Stimulated activated CD4-positive, alpha-beta T cell treated with anti-CD3 and anti-CD28 coated beads, TNF-alpha, amount 100 ng/mL, for 24 hours (primary cell): ENCODE measurements at places on chromosomes 1 and 21.

DNA sequence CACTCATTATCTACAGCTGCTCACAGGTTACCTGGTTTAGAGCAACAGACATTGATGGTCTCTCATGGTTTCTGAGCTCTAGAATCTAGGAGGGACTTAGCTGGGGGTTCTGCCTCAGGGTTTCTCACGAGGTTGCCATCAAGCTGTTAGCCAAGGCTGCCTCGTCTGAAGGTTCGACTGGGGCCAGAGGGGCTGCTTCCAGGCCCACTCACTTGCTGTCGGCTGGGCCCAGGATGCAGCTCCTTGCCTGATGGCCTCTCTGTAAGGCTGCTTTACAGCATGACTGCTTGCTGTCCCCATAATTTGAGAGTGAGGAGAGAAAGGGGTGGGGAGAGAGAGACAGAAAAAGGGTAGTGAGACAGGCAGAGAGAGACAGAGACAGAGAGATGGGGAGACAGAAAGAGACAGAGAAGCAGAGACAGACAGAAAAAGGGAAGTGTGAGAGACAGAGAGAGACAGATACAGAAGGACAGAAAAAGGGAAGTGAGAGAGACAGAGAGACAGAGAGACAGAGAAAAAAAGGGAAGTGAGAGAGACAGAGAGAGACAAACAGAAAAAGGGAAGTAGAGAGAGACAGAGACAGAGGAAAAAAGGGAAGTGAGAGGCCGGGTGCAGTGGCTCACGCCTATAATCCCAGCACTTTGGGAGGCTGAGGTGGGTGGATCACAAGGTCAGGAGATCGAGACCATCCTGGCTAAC lies 106.8 kb upstream of the C1orf174 start:
- no peak for DNase-seq

DNA sequence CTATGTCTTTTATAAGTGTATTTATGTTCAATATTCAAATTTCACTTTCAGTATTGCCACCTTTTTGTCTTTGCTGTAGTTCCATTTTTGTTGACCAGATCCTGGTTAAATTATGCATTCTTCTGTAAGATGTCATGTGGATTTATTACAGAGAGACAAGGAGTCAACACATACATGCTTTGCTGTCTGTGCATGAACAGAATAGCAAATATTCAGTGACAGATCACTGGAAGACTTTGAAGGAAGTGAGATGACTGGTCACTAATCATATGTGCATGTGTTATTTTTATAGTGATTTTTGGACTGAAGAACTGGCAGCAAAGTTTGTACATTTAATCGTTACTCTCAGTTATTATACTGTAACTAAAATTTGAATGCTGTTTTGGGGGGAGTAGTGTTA lies 117.2 kb downstream of the PLPPR5 start:
- no peak for DNase-seq

DNA sequence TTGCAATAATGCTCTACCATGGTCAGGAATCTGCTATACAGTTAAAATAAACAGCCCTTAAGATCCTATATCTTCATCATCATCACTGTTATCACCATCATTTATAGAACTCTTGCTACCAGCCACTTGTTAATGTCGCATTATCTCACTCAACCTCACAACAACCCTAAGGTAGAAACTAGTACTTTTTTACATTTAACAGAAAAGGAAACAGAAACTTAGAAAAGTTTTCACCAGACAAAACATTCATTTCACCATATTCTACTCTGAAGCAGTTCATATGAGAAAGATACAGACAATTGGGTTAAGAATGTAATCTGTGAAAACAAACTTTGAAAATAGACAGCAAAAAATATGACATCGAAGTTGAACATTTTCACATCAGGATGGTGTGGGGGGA lies 262.6 kb downstream of the ATG4C start:
- DNase-seq = no peak

GRCh38 chr1:97414682-97415312 lies 506.0 kb downstream of the DPYD start:
- no peak for DNase-seq

DNA sequence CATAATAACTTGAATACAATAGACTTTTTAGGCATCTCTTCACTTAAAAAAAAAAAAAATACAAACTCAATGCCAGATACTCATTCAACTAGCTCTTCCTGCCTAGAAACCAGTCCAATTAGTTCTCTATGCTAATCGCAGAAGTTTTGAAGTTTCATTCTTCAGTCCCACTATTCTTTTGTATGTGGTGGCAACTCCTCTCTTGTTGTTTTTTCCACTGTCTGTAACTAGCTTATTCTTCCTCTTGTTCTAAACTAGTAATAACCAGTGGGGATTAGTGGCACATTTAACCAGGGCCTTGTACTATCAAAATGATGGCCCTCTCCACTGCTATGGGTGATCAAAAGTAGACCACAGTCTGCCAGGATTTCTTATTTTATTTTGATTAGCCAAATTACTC lies 52.5 kb downstream of the SELENOF start:
- no peak for DNase-seq

- peak; percentile 20 for DNase-seq
These were observed 30.0 kb upstream of the ACP6 start for GRCh38 chr1:147700042-147701006.

- no peak for DNase-seq
These were observed 213.1 kb downstream of the HHAT start for GRCh38 chr1:210541680-210542358.

DNA sequence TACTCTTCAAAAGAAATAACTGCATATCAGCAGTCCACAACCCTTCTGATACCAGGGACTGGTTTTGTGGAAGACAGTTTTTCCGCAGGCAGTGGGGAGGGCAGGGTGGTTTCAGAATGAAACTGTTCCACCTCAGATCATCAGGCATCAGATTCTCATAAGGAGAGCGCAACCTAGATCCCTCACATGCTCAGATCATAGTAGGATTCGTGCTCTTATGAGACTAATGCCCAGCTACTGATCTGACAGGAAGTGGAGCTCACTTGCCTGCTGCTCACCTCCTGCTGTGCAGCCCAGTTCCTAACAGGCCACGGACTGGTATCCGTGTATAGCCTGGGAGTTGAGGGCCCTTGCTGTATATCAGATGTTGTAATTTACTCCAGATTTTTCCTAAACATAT lies 11.5 kb downstream of the RO60 start:
- DNase-seq = no peak

GRCh38 chr21:36255663-36256062 lies 64.3 kb upstream of the MORC3 start:
- no peak for DNase-seq

- no peak for DNase-seq
These were observed 136.9 kb upstream of the KIAA1614 start for GRCh38 chr1:180775801-180776200.

- DNase-seq = no peak
These were observed 276.0 kb downstream of the ASTN1 start for GRCh38 chr1:176888471-176889032.

DNA sequence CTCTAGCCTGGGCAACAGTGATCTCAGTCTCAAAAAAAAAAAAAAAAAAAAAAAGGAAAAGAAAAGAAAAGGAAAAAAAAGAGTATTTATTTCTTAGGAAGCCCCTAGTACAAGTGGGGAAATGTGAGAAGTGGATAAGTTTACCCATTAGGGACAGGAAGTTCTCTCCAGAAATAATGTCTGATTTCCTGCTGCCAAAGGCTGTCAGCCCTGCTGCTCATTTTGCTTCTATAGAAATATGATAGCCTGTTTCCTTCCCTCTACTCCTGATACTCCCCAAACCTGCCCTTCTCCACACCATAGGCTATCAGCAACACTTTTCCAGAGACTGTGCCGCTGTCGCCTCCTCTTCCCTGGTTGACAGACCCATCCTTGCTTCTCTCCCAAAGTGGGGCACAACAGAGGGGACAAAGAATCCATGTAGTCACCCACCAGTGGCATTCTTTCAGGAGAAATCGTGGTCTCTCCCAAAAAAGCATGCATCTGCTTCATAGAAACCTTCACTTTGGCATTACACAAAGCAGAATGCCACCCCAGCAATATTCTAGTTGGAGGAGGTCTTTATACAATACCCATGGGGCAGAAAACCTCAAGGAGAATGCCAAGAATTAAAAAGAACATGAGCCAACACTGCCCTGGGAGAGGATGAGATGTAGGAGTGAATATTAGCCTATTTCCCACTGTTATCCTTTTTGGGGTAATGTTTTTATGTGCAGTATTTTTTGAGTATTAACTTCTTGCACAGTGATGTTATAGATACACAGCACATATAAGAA lies 166.3 kb upstream of the NR5A2 start:
- DNase-seq = no peak

GRCh38 chr1:215891266-215892057 lies 324.4 kb downstream of the KCTD3 start:
- no peak for DNase-seq

DNA sequence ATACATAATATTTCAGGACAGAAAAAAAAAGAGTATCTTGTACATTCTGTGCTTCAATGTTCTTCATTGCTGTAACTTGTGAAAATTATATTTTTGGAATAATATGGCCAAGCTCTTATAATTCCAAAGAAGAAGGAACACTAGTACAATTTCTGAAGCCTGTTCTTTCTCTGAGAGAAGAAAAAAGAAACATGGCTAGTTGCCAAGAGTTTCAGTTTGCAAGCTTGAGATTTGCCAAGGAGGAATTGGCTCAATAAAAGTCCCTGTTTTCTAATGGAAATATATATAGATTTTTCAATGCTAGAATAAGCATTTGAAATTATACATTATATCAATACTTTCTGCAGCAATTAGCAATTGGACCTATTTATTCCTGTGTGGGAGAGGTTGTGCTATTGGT lies 285.2 kb upstream of the NEGR1 start:
- no peak for DNase-seq

- no peak for DNase-seq
These were observed 152.4 kb upstream of the HMGB4 start for GRCh38 chr1:33711511-33711910.

- DNase-seq = no peak
These were observed 46.0 kb downstream of the RHOU start for GRCh38 chr1:228781161-228781808.

DNA sequence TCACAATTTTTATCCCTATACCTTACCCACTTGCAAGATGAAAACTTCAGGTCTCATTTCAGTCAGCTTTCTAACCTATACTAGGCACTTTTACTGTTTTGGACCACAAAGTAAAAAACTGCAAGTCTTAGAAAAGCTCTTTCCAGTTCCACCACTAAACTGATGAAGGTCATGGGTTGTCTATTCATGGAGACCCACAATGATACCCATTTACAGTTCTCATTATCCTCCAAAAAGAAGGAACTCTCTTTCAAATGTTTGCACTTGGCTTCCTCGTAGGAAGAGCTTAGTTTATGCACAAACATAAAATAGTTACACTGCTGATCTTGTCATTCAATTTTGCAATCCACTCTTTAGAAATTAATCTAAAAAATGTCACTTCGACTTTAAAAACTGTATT lies 9.3 kb downstream of the ZNF281 start:
- DNase-seq = no peak

GRCh38 chr1:240784776-240785175 lies 172.8 kb upstream of the GREM2 start:
- DNase-seq = no peak

GRCh38 chr1:96990136-96990535 lies 268.6 kb downstream of the PTBP2 start:
- DNase-seq = no peak

GRCh38 chr1:77857552-77857951 lies 30.9 kb upstream of the NEXN start:
- DNase-seq = no peak

DNA sequence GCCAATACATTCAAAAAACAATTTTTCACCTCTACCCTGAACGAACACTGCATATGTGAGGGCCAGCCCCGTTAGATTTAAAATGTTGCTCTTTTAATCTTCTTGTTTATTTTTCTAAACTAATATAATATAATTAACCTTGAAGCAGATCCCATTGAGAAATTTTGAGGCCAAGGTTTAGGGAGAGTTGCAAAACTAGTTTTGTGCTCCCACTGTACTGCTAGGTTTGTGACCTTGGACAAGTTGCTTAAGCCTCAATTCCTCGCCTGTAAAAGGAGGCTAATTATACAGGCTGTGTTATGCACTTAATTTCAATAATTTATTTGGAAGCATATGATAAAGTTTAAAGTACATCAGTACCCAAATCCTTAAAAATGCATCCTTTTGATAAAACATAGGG lies 3.7 kb downstream of the IL23R start:
- DNase-seq = no peak

DNA sequence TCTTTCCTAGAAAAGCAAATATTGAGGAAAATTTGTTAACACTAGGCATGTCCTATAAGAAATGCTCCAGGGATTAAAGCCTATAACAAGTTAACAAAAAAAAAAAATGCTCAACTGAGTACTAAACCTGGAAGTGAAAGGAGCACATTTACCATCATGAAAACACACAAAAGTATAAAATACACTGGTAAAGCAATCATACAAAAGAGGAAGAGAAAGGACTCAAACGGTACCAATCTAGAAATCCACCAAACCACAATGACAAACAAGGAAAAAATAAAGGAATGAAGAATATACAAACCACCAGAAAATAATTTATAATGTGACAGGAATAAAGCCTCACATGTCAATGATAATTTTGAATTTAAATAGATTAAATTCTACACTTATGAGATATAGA lies 21.2 kb downstream of the CD1E start:
- DNase-seq = no peak

- DNase-seq = no peak
These were observed 13.4 kb upstream of the PIAS3 start for GRCh38 chr1:145871994-145872924.

- no peak for DNase-seq
These were observed 208.7 kb downstream of the FGGY start for GRCh38 chr1:59505596-59506028.

DNA sequence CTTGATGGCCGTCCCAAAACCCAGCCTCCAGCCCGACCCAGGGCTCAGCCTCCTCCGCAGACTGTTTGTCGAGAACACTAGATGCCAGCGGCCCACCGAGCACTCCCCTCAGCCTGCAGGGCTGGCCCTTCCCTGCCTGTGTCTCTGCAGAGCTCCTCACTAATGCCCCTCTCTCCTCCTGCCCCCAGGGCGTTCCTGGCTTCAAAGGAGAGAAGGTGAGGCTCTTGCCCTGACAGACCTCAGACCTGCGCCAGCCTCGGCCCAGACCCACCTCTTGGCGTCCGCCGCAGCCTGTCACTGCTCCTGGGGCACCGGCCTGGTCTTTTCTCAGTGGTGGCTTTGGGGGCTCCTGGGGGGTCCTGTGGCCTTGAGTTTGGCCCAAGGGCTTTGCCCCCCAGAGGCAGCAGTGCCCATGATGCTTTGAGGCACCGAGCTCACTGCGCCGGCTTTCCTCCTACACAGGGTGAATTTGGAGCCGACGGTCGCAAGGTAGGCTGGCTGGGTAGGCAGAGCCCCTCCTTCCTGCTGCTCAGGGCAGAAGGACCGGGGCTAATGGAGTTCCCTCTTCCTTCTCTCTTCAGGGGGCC lies 18.4 kb downstream of the COL6A2 start:
- DNase-seq = no peak

GRCh38 chr1:170085091-170085490 lies 10.6 kb upstream of the KIFAP3 start:
- DNase-seq = no peak

GRCh38 chr1:243910607-243911006 lies 60.6 kb upstream of the AKT3 start:
- DNase-seq = no peak

DNA sequence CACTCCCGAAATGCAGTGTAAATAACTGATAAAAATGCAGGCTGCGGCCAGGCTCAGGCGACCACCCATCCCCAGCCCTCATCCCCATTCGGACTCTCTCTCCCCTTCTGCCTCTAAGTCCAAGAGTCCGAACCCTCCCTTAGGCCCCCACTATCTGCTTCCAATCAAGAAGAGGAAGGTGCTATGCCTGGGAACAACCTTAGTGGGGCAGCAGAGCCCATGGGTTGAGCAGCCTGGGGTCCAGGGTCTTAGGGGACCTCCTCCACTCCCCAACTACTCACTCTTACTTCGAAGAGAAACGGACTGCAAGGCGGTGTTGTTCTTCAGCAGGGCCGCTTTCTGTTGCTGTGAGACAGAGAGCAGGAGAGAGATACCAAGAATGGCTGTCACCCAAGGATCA lies 12.2 kb downstream of the ARHGEF2 start:
- no peak for DNase-seq
